ENCODE measurements at places on chromosomes 4 and X.

- no peak for DNase-seq
These were observed 50.8 kb downstream of the GRIA2 start for GRCh38 chr4:157271166-157271869.

- no peak for DNase-seq
These were observed 9.8 kb upstream of the TNIP2 start for GRCh38 chr4:2765832-2766526.

DNA sequence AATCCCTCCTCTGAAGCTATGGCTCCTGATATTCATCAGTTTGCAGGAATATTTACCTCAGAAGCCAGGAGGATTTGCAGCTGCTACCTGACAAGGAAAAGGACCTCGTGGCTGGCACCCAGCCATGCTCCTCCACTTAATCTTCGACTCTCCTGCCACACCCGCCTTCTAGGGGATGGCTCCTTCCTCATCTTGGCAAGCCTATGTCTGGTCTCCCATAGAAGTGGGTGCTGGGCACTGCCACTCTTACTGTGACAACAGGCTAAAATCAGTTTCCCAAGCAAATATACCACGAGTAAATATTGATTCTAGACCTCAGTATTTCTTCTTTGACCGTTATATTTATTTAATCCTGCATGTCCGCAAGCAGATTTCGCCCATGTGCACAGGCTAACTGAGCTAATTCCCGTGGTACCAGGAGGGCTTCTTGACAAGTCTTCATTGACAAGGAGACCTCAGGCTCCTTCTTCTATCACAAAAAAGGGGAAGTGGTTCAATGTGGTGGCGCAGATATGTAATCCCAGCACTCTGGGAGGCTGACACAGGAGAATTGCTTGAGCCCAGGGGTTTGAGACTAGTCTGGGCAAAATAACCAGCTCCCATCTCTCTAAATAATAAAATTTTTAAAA is 52.6 kb upstream of the DCTD start:
- no peak for DNase-seq

DNA sequence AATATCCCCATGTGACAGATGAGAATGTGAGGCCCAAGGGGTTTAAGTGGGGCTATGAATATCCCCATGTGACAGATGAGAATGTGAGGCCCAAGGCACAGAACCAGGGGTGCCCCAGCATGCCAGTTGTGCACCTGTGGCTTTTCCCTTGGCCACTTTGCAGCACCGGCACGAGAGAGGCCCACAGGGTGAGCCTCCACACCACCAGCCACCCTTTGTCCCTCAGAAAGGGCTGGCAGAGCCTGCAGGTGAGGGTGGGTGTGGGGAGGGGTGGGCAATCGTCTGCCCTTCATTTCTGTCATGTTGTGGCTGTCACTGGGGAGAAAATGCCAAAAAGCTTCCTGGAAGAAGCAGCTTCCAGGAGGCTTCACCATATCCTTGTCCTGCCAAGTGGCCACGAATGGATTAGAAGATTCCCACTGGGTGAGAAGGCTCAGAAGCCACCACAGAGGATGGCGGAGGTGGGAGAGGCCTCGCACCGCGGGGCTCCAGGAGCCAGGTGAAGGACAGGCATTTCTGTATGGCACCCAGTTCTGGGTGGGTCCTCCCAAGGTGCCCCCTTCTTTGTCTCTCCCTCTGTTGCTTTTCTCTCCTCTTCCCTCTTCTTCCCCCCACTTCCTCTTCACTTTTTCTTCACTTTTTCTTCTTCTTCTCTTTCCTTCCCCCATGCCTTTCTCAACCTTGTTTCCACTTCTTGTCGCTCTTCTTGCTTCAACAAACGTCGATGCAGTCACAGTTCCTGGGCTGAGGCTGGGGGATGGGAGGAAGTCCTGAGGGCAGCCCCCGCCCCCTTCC is 469 bp upstream of the GPR78 start:
- no peak for DNase-seq

DNA sequence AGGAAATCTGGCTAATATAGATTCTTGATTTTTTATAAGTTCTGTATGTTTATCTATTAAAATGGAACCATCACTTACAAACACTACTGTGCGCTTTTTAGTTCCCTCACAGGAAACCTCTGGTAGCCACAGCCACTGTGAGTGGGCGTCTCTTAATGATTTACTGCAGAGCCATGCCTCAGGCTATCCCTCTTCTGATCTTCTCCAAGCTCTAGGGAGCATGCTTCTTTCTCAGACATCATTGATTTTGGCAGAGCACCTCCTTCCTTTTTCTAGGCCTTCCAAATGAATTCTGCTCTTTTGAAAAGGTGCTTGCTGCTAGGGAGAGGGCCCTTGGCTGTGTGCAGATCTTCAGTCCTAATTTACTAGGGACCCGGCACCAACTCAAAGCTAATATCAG is 61.1 kb upstream of the STS start:
- DNase-seq: no peak

DNA sequence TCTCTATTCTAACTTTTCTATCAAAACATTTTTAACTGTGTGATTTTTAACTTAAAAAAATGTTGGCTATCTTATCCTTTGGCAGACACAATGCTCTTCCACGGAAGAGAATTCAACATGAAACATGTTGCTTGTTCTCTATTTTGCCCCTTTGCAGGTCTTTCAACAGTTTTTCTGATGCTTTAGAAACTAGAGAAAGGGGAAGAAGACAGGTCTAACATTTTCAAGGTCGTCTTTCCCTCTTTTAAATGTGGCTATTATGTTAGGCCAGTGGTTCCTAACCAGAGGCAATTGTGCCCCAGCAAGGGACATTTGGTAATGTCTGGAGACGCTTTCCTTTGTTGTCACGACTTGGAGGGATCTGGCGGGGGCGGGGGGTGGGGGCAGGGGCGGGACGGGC is 95.0 kb downstream of the SH3KBP1 start:
- no peak for DNase-seq

- no peak for DNase-seq
These were observed 42.0 kb upstream of the ZXDA start for GRCh38 chrX:57952320-57952678.

GRCh38 chrX:23844502-23845138 is 61.6 kb downstream of the SAT1 start:
- no peak for DNase-seq

- no peak for DNase-seq
These were observed 483.1 kb downstream of the BCOR start for GRCh38 chrX:39614680-39614998.

DNA sequence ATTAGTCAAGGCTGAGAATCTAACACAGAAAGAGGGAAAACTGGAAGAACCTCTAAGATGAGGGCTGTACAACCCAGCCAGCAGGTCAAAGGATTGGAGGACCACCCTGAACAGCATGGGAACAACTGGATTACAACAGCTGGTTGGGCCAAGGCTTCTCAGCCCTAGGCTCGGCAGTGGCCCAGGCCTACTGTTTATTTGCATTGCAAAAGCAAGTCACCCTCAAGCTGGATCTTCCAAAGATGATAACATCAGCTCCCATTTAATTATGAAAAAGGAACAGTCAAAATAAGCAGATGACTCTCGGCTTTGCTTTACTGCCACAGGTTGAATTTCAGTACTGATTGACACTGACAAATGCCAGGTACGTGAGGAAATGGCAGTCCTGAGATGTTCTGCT is 61.8 kb downstream of the GPC3 start:
- DNase-seq: no peak

GRCh38 chrX:49040376-49040955 is 2.7 kb downstream of the TFE3 start:
- DNase-seq: no peak
